Gastrocnemius medialis (tissue), 4 donors: ENCODE measurements at places on chromosomes 7 and 10. TPM values are rescaled to one million over a fixed set of nuclear protein-coding genes. Genes with fewer than 3 reads are reported as not detected.

Gene AGMO
- total RNA-seq, result 0.55 TPM

Gene ATG9B
- total RNA-seq, result not detected

Gene AGAP5
- 3.8 TPM for total RNA-seq

- DNase-seq, result no peak
These were observed 374.9 kb upstream of the PODXL start for GRCh38 chr7:131931370-131931769.
